NCI-H1436 (cell line): ENCODE measurements at places on chromosomes 12 and 14.

GRCh38 chr14:95023886-95024285, 133.4 kb downstream of the DICER1 start:
- DNase-seq = no peak

GRCh38 chr12:102474438-102475064, 5.8 kb downstream of the IGF1 start:
- DNase-seq = no peak

DNA sequence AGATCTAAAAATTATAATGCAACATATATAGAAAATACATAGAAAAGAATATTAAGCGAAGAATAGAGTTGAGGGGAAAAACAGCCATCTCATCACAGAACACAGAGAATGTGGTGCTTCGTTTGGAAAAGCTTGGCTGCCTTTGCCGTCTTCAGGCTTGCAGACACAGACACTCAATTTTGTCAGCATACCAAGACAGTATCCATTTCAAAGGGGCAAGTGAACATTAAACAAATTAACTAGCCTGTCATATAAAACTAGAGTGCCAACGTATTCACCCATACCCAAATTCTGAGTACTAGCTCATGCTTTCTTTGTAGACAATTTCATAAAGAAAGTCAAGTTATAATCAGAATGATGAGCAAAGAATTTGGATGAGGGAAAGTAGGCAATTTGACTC, 40.5 kb downstream of the DMAC2L start:
- no peak for DNase-seq

GRCh38 chr12:100733817-100734593, 60.6 kb upstream of the ANO4 start:
- DNase-seq = peak; percentile 41
